NCI-H2081 (cell line): ENCODE measurements at places on chromosomes 3 and 15.

- DNase-seq = no peak
These were observed 269.9 kb upstream of the GADL1 start for GRCh38 chr3:31164381-31164780.

DNA sequence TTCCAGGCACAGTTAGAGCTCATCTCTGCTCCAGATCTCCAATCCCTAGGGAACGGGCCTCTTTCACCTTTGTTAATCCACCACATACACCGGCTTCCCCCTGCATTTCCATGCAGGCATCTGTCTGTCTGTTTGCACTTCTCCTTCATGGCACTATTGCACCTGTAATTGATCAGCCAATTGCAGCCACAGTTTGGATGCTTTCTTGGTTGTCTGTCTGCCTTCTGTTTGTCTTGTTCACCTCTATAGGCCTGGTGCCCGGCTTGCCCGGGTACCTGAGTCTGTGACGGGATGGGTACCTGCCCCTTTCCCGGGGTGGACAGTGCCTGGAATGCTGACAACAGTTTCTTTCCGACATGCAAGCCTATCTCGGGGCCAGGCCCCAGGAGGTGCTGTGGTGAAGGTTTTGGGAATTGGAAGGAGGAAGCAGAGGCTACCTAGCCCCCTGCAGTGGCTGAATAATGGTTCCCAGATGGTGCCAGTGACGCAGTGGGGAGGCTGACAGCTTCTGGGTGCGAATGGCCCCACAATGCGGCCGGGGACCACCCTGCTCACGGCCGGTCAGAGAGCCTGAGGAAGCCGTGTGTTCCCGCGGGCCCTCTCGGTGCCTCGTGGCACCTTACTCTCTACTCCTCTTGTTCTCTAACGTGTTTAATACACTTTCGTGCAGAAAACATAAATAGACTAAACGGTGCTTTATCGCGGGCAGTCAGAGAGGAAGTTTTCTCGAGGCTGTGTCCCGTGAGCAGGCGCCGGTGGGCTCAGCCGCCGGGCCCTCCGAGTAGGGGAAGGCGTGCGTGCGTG, 31.3 kb upstream of the RAB6B start:
- no peak for DNase-seq

GRCh38 chr15:59862191-59863155, 141.6 kb upstream of the FOXB1 start:
- no peak for DNase-seq

- DNase-seq = no peak
These were observed 22.0 kb downstream of the USP3 start for GRCh38 chr15:63526401-63526800.

DNA sequence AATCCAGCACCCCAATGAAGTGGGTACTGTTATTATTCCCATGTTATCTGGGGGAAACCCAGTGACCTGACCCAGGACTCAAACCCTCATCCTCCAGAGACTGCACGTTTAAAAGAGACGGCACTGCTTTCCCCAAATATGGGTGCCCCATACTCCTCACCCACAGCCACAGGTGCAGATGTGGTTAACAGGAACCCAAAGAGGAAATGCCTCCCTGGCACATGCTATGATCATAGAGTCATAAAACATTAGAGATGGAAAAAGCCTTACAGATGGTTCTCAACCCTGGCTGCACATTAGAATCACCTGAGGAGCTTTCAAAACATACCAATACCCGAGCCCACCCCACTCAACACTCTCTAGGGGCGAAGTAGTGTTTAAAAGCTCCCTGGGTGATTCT, 111.5 kb downstream of the SEMA5B start:
- no peak for DNase-seq

- DNase-seq = no peak
These were observed 2.7 kb downstream of the PRICKLE2 start for GRCh38 chr3:64222501-64223111.

DNA sequence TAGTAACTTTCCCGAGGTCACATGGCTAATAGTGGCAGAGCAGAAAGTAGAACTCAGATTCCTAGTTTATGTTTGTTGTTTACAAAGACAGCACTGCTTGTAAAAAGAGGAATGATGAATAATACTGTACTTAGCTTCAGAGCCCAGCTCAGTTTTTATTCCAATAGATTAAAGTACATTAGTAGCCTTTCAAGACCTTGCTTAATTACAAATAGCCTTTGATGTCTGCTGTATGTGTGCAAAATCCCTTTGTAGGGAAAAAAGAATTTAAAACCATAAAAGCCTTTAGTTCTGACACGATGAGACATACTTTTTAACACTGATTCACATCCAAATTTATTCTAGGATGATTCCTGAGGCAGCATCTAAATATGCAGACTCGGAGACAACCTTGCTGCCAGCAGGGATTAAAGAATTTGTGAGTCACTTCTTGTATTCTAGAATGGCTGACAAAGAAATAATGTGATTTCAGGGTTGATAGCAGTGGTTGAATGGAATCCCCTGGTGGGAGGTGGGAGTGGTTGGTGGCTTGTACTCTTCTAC, 324.2 kb upstream of the TGFBR2 start:
- no peak for DNase-seq

GRCh38 chr15:31459400-31459748, 132.7 kb downstream of the KLF13 start:
- no peak for DNase-seq

GRCh38 chr15:100247228-100248225, 94.2 kb downstream of the ADAMTS17 start:
- DNase-seq = no peak

GRCh38 chr3:127491909-127492308, 98.6 kb downstream of the TPRA1 start:
- DNase-seq = no peak
